BE2C (cell line): ENCODE measurements at places on chromosomes 2 and 18.
A peak's percentile ranks its signal among the peaks of the same experiment; 100 is the strongest.

- peak; percentile 13 for DNase-seq
Observed at GRCh38 chr2:106143495-106144215, 50.4 kb downstream of the UXS1 start.

GRCh38 chr2:88429929-88430328 is 22.6 kb downstream of the FOXI3 start:
- DNase-seq = no peak

GRCh38 chr2:120642646-120643045 is 93.0 kb upstream of the GLI2 start:
- no peak for DNase-seq

DNA sequence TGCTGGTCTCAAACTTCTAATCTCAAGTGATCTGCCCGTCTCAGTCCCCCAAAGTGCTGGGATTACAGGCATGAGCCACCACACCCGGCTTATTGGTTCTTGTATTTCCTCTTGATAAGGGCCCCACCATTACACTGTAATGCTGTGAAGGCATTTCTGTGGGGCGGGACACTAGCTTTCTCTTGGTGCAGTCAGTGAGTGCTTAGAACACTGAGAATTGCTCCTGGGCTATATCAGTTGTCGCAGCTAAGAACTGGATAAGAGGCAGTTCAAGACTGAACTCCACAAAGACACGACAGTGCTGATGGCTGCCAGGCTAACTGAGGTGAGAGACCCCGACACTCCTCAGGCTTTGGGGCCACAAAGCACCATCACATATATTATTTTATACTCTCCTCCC is 2.1 kb downstream of the KHK start:
- DNase-seq = no peak

GRCh38 chr2:137151731-137152130 is 386.4 kb downstream of the THSD7B start:
- no peak for DNase-seq

DNA sequence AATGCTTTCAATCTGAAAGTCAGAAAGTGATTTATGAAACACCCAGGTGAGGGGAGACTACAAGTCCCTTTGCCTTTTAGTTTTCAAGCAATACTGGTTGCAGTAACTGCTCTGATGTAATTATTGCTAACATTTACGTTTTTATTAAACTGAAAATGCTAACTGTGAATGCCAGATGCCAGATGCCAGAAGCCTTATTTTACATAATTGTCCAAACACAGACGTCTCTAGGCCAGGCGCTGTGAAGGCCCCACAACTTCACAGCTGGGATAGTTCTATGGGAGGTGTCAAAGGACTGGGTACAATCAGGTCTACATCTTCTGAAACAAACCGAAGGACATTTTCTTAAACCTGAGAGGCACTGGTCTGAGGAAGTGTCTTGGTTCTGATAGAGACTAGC is 27.5 kb upstream of the MSGN1 start:
- DNase-seq = no peak

DNA sequence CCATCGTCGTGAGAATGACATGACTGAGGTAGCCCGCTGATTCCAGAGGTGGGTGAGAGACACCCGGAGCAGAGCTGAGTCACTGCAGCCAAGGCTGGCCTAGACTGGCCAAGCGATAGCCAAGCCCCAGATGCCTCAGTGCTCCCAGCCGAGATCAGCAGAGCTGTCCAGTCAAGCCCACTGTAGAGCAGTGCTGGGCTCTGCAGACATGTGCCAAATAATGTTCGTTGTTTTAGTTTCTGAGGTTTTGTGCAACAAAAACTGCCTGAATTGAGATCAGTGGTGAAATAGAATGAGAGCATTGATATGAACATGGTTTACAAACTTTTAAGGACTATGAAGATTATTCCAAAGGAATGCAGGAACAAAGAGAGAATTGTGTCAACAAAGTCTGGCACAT is 42.1 kb downstream of the INSIG2 start:
- no peak for DNase-seq

DNA sequence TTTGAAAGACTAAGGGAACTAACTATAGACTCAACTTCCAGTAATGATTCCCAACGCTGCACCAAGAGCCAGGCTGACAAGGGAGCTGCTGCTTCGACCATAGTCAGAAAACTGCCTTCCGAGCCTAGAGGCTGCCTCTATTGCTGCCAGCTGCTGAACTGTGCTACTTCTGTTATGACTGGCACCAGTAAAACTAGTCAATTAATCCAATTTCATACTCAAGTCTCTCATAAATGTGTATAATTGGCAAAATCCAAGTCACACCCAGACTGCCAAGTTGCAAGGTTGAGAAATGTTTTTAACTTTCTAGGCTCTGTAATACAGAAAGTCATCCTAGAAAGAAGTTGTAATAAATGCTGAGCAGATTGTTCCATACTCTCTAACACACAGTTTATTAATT is 117.4 kb downstream of the SPOPL start:
- DNase-seq = no peak

DNA sequence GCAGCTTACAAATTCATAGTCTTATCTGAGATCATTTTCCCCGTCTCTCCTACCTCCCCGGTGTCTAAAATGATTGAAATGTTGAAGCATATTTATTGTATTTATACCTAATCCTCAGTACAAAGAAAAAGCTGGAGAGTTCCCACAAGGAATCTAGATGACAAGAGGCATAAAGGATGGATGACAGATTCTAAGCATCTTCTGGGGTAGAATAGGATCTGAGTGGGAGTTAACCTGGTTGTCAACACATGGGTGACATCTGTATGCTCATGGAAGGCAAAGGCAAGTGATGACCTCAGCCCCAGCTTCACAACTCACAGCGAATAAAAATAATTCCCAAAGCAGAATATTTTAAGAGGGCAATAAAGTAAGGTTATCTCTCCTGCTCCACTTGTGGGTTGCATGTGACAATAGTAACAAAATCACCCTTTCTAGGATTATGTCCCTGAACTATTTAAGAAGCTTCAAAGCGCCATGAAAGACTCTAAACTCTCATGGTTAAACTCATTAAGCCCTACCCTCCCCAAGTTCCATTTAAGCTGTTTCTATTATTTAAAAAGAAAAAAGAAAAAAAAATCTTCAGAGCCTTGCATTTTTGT is 32.2 kb downstream of the SGPP2 start:
- no peak for DNase-seq

DNA sequence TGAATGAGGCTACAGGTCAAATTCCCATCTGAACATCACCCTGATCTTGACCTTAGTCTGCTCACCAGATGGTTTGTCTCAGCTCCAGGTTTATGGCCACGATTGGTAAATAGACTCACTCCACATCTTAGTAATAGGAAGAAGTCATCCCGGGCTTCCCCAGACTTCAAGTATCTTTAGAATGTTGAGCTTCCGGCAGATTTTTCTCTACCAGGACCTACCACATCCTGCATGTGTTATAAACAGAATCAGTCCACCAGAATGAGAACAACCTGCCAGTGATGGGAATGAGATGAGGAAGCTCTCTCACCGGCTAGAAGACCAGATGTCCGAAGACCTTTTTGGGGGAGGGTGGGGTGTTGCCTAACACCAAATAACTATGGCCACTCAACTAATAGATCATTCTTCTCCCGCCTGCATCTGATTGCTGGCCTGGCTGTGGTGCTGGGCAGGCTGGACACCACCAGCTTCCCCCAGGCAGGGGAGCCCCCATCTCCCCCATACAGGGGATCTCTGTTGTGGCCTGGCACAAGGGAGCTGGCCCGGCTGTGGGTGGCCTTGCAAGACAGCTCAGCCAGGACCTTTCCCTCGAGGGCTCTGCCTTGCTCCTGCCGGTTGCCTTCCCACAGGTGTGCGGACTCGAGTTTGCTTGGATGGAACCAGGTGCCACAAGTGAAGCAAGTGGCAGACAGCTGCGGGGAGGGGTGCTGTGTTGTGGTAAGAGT is 88.5 kb downstream of the SH3RF3 start:
- DNase-seq = no peak

DNA sequence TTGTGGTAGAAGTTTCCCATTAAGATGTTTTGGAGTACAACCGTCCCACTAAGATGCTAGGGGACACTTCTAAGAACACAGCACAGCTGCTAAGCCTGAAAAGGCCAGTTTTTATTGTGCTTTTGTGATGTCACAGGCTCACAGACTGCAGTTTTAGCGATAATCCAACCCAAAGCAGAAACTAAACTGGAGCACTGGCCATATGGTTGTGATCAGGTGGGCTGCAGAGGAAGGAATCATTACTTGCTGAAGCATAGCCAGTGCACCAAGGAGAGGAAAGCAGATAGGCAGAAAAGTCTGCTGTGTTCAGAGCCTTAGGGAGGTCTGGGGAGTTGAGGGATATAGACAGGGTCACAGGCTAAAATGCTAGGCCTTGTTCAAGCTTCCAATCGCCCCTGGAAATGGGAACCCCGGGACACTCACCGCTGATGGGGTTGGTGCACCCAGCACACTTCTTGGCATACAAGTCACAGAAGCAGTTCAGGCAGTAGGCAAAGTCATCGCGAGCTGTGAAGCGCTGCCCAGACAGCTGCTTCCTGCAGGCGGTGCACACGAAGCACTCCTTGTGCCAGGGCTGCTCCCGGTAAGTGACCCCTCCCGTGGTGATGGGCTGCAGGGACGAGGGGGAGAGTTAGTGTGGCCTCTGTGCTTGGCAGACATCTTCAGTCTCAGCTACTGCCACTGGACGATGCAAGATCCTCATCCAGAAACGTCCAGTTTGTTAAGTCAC is 25.7 kb downstream of the C2orf49 start:
- no peak for DNase-seq

GRCh38 chr2:208595386-208596275 is 189.0 kb downstream of the PTH2R start:
- no peak for DNase-seq
